Cardiac muscle cell (in vitro differentiated cells and primary cell): ENCODE measurements at places on chromosomes 4 and X.

- peak; percentile 45 for DNase-seq
- H3K4me1 ChIP-seq = no peaks in the 10 kb centered on the region
- H3K4me3 ChIP-seq = no peak overlapping the region
- H3K36me3 ChIP-seq = peaks cover 4% of the 10 kb centered on the region
Measured at GRCh38 chr4:174318829-174319764, 35.4 kb downstream of the CEP44 start.

DNA sequence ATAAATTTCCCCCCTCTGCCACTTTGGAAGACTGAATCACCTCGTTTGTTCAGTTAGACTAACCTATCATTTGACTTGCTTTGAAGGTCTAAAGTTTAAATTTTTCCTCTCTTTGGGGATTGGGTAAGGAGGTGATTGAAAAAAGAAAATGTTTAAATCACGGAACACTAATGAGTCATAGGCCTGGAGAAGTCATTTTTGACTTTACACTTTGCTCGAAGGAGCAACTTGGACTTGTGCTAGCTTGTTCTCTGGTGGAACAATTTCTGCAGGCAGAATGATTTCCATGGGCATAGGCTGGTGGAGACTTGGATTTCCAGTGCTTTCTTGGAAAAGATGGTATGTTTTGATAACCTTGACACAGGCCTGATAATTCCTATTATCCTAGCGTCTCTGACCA is 10.5 kb upstream of the GLUD2 start:
- no peak overlapping the region for H3K27ac ChIP-seq
- H3K4me3 ChIP-seq = no peak overlapping the region
- H3K36me3 ChIP-seq = no peaks in the 10 kb centered on the region
- H3K4me1 ChIP-seq = no peaks in the 10 kb centered on the region

DNA sequence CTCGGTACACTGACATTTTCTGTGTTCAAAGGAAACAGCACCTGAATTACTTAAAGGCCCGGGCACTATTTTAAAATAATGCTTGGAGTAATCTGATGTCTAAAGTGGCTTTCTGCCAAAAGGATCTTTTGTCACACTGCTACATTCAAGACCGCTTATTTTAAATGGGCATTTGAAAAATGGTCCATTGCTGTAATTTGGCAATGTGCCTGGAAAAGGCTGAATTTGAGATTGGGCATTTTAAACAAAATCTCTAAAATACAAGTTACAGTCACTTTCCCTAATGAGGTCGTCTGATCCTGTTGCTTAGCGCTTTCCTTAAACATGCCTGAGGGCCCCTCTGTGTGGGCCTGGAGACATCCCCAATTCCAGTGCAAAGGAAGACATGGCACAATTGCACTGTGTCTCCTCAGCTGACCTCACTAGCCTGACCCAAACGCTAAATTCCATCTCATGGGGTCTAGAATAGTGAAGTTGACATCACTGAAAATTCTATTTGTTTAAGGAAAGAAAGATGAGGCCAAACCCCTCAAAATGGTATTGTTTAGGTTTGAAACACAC is 214.2 kb downstream of the GPC3 start:
- H3K36me3 ChIP-seq = no peaks in the 10 kb centered on the region
- DNase-seq = no peak
- H3K4me3 ChIP-seq = no peak overlapping the region
- no peaks in the 10 kb centered on the region for H3K4me1 ChIP-seq
- H3K27me3 ChIP-seq = no peaks in the 10 kb centered on the region

DNA sequence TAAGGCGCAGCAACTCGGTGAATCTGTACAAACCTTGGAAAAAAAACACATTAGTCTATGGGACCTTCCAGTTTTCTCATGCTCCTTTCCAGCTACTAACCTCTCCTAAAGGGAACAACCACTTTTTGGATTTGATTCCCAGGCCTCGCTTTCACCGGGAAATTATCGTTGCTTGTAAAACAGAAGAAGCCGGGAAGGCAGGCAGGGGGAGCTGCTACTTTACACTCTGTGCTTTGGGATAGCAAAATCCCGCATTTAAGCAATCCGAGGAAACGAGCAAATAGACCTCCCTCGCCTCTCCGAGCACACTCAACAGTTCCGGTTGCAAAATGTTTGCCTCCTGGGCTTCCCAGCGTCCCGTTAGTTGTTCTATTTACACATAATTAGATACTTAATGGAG is 1.2 kb downstream of the CD38 start:
- H3K36me3 ChIP-seq = no peaks in the 10 kb centered on the region
- peak; percentile 64 for DNase-seq
- H3K4me3 ChIP-seq = peak overlapping the region; percentile 33
- H3K4me1 ChIP-seq = no peaks in the 10 kb centered on the region
- no peak overlapping the region for H3K27ac ChIP-seq

DNA sequence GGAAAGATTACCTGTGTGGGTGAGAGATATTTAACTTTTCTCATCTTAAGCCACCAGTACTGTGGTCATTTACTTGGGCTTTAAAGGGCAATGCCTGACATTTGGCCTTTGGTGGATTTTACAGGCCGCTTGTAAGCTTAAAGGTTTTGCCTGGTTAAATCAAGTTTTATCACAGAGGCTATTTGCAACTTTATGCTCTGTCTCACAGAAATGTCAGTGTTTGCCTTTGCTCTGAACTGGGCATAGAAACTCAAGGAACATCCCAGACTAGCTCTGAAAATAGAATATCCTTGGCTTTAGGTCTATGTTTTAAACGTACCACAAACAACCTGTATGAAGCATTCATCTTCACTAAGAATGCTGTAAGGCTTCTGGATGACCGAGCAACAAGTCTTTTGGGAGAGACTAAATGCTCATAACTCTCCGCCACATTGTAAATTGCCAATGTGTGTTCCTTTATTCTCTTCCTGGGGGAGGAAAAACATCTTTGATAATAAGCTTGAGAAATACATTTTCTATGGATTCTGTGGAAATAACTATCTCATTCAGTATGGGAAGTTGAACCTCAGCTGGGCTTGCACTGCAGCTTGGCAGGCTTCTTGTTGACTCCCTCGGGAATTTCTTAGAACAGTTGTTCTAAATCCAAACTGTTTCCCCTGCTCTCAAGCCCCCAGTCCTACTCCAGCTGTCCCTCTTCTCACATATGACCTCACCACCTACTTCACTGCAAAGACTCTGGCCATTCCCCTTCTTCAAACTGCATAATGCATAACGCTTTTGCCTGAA is 105.8 kb upstream of the WDR44 start:
- DNase-seq = peak; percentile 49
- H3K27me3 ChIP-seq = no peaks in the 10 kb centered on the region
- H3K4me1 ChIP-seq = no peaks in the 10 kb centered on the region
- no peak overlapping the region for H3K27ac ChIP-seq
- no peaks in the 10 kb centered on the region for H3K36me3 ChIP-seq

GRCh38 chr4:13174926-13175325 is 309.2 kb downstream of the RAB28 start:
- no peaks in the 10 kb centered on the region for H3K27me3 ChIP-seq
- H3K36me3 ChIP-seq = no peaks in the 10 kb centered on the region
- DNase-seq = no peak

- DNase-seq = peak; percentile 65
- H3K4me3 ChIP-seq = peak overlapping the region; percentile 52
- H3K27me3 ChIP-seq = no peaks in the 10 kb centered on the region
- H3K27ac ChIP-seq = peak overlapping the region; percentile 91
Measured at GRCh38 chr4:74157154-74157553, 764 bp upstream of the MTHFD2L start.

DNA sequence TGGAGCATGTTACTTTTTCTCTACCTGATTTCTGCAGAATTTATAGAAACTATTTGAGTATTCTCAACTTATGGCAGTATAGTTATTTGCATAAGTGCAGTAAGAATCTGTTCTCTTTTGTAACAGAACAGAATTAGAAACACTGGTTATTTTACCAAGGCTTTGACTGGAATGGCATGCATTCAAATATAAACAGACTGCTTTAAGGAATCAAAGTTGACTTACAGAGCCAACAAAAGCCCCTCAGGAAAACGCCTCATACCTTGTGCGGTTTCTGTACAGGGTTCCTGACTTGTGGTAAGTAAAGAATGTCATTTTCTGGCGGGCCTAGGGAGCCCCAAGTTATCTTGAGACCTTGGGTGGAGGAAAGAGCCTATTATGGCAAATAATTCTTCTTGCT is 97.1 kb downstream of the GPR143 start:
- H3K27ac ChIP-seq = peak overlapping the region; percentile 29
- no peak for DNase-seq
- H3K27me3 ChIP-seq = no peaks in the 10 kb centered on the region
- H3K36me3 ChIP-seq = no peaks in the 10 kb centered on the region

DNA sequence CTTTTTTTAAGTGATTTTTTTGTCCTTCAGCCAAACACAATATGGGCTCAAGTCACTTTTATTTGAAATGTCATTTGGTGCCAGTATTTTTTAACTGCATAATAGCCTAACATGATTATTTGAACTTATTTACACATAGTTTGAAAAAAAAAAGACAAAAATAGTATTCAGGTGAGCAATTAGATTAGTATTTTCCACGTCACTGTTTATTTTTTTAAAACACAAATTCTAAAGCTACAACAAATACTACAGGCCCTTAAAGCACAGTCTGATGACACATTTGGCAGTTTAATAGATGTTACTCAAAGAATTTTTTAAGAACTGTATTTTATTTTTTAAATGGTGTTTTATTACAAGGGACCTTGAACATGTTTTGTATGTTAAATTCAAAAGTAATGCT is 62.1 kb downstream of the EDNRA start:
- no peaks in the 10 kb centered on the region for H3K4me1 ChIP-seq
- H3K27ac ChIP-seq = no peak overlapping the region
- no peak for DNase-seq

DNA sequence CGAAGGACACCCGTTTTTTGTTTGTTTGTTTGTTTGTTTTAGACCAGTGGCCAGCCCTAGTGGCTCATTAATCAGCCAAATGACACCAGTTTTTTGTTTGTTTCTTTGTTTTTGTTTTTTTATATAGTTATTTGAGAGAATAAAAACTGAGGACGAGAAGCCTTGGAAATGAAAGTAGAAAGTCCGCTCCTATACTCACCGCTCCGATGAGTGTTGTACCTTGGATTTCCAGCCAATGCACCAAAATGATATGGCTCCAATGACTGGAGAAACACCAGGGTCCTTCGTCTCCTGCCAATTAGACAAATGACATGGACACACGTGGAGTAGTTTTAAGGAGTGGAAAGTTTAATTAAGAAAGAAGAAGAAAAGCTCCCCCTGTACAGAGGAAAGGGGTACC is 87.9 kb downstream of the ZXDA start:
- no peaks in the 10 kb centered on the region for H3K36me3 ChIP-seq
- H3K4me3 ChIP-seq = no peak overlapping the region
- H3K27ac ChIP-seq = no peak overlapping the region
- H3K4me1 ChIP-seq = no peaks in the 10 kb centered on the region
- DNase-seq = no peak
- no peaks in the 10 kb centered on the region for H3K27me3 ChIP-seq

- H3K36me3 ChIP-seq = no peaks in the 10 kb centered on the region
- no peaks in the 10 kb centered on the region for H3K4me1 ChIP-seq
- H3K27ac ChIP-seq = no peak overlapping the region
- H3K27me3 ChIP-seq = no peaks in the 10 kb centered on the region
Measured at GRCh38 chr4:83964996-83965541, 429.2 kb downstream of the GPAT3 start.

GRCh38 chrX:46559062-46559461 is 13.8 kb upstream of the ZNF674 start:
- no peak for DNase-seq
- no peaks in the 10 kb centered on the region for H3K36me3 ChIP-seq
- H3K27me3 ChIP-seq = no peaks in the 10 kb centered on the region
- no peak overlapping the region for H3K4me3 ChIP-seq
- H3K4me1 ChIP-seq = no peaks in the 10 kb centered on the region

DNA sequence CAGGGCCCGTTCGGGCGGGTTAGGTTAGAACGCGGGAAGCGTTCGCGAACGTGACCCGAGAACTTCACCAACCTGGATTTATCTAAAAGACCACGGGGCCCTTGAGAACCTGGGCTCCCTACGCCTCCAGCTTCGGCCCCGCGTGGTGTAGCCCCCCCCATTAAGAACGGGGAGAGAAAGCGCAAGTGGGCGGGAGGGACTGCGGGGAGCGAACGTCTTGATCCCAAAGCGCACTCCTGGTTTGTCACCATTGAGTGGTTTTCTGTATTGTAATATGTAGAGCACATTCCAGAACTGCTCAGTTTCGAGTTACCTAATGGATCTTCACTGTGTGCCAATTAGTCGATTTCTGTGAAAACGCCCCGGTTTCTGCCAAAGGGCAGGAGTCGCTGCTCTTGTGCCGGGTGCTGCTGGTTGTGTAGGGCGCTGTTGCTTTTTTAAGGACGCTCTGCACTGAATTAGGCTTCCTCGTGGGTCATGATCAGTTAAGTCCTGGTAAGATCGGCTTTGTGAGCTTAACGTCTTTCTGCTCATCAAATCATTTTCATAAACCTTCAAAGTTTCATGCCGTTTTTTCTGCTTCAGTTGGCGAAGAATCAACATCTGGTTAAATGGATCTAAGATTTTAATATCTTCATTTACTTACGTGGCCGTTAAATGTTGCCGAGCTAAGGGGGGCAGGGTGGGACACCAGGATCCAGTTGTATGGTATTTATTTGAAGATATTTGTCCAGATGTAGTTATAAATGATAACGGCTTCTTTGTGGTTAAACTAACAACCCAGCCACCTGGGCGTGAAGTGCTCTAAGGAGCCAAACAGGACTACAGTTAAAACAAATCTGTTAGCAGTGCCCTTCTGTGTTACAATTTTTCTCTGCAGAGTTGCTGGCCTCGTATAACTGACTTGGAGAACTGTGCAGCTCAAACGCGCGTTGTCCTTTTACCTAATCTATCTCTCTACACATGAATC is 809 bp downstream of the MND1 start:
- H3K36me3 ChIP-seq = no peaks in the 10 kb centered on the region
- peaks cover 5% of the 10 kb centered on the region for H3K4me1 ChIP-seq
- no peaks in the 10 kb centered on the region for H3K27me3 ChIP-seq

- no peak overlapping the region for H3K4me3 ChIP-seq
- peaks cover 26% of the 10 kb centered on the region for H3K36me3 ChIP-seq
- no peaks in the 10 kb centered on the region for H3K4me1 ChIP-seq
- H3K27me3 ChIP-seq = no peaks in the 10 kb centered on the region
- DNase-seq = no peak
- H3K27ac ChIP-seq = no peak overlapping the region
Measured at GRCh38 chr4:113316879-113317278, 267.4 kb downstream of the ANK2 start.

DNA sequence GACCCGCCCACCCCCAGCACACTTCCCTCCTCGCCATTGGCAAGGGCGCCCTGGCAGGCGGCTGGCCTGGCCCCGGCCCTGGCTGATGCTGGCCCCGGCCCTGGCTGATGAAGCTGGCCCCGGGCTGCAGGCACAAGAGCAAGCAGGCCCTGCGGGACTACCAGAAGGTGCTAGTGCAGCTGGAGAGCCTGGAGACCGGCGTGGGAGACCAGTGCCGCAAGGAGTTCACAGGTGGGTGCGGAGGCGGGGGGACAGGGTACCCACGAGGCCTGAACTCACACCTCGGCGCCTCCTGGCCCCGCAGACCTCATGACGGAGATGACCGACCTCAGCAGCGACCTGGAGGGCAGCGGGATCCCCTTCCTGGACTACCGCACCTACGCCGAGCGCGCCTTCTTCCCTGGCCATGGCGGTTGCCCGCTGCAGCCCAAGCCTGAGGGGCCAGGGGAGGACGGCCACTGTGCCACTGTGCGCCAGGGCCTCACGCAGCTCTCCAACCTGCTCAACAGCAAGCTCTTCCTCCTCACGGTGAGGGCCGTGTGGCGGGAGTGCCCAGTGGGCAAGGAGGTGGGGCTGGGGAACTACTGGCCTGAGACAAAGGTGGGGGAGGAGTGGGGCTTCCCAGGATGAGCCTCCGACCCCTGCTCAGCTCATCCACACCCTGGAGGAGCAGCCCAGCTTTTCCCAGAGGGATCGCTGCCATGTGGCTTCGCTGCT is 6.1 kb upstream of the SRPK3 start:
- DNase-seq = no peak
- H3K27ac ChIP-seq = no peak overlapping the region
- no peaks in the 10 kb centered on the region for H3K27me3 ChIP-seq
- H3K4me1 ChIP-seq = no peaks in the 10 kb centered on the region
- H3K4me3 ChIP-seq = no peak overlapping the region
